ENCODE measurements at places on chromosomes 2 and 18.
A peak's percentile ranks its signal among the peaks of the same experiment; 100 is the strongest.

DNA sequence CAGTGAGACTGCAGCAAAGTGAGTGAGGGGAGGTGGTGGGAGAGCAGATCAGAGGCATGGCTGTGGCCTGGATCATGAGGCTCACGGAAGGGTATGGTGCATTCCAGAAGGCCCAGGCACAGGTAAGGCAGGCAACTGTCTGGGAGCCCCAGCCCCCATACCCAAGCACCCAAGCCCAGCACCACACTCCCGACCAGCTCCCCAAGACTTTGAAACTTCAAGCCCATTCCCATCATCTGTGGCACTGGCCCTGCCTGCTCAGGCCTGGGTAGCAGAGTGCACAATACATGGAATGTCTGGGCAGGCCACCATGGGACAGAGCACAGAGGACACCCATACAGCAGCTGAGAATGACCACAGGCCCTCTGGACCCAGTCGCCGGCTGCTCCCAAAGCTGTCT lies 202.6 kb upstream of the ARL4C start:
- no peak for DNase-seq

- DNase-seq: no peak
These were observed 283.1 kb downstream of the CELF4 start for GRCh38 chr18:37282386-37283037.

DNA sequence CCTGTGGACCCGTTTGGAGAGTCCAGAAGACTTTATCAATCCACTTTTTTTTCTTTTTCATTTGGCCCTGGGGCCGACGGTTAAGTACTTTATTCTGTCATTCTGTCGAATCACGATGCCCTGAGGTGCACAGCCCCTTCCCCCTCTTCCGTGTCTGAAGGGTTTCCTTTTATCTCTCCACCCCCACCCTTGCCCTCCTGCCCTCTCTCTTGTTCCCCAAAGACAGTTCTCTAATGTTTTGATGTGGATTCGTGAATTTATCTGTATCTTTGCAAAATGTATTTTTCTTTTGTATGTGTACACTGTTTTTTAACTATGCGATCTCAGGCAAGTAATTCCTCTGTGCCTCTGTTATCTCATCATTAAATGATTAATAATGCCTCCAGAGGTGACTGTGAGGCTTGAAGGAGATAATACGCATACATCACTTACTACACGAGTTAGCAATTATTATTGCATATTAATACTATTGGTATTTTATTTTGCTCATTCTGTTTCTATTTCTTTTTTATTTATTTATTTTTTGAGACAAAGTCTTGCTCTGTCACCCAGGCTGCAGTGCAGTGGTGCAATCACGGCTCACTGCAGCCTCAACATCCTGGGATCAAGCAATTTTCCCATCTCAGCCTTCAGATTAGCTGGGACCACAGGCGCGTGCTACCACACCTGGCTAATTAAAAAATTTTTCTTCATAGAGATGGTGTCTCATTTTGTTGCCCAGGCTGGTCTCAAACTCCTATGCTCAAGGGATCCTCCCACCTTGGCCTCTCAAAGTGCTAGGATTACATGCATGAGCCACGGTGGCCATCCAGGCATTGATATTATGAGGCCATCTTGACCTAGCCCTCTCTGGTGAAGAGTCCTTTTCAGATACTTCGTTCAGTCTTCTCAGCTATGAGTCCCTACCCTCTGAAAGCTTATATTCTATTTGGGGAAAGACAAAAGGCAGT lies 1.4 kb upstream of the CASP8 start:
- DNase-seq: no peak

DNA sequence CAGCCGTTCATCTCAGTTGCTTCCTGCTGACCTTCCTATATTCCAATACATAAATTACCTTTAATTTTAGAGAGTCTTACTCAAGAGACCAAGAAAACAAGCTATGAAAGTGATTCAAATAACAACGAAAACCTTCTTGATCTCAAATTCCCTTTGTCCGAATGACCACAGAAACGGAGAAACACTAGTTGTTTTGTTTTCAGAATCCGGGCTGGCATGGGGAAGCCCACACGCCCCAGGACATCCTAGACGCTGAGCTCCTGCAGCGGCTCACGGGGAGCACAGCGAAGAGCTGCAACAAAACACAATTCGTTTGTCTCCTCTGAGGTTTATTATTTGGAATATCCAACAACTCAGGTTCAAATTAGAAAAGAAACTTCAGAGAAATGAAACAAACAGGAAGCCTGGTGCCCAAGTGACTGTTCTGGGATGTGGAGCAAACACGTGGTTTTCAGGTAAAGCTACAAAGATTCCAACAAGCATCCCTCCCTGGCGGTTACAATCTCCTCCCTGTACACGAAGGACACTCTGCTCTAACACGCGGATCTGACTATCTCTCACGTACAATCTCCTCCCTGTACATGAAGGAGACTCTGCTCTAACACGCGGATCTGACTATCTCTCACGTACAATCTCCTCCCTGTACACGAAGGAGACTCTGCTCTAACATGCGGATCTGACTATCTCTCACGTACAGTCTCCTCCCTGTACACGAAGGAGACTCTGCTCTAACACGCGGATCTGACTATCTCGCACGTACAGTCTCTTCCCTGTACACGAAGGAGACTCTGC lies 237.5 kb downstream of the TWIST2 start:
- no peak for DNase-seq

GRCh38 chr2:231386446-231386845 lies 9.1 kb upstream of the B3GNT7 start:
- no peak for DNase-seq

- no peak for DNase-seq
These were observed 9.4 kb downstream of the CHST10 start for GRCh38 chr2:100408104-100408503.

GRCh38 chr2:126970583-126970982 lies 71.9 kb downstream of the TEX51 start:
- no peak for DNase-seq

DNA sequence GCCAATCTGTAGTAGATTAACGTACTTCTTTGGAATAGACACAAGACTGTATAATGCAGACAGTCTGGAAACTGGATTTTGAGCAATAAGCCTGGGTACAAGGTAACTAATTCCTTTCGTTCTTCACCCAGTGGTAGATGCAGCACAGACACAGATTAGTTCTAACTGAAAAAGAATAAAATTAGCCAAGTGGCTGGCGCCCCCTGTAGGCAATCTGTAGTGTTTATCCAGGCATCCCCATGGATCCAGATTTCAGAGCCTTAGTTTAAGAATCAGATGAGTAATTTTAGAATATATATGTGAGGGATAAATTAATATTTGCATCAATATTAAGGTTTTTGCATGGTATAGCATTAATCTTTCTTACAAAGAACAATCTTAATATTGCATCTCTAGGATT lies 563.9 kb downstream of the DCC start:
- peak; percentile 80 for DNase-seq

DNA sequence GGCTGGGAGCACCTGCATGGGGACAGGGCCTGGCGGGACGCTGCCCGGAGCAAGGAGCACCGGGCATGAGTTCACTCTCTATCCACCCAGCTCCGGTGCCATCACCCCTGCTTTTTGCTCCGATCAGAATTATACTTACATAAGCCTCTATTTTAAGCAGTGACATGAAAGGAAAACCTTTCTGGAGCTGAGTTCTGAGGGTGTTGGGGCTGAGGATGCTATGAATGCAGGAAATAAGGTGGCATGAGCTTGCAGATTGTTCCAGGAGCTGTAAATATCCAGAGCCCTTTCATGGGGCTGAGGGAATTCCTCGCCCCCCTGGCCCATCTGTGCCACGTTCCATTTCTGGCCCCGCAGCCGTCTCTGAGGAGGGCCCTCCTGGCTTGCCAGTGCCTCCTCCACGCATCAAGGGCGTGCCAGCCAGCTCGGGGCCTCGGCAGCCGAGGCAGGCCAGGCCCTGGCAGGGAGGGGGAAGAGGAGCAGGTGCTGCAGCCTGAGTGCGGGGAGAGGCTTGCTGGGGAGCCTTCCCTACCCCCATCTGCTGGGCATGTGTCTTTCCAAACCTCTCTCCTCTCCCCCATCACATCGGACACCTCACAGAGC lies 91.7 kb upstream of the MCFD2 start:
- peak; percentile 15 for DNase-seq

- DNase-seq: no peak
These were observed 2.7 kb downstream of the YPEL5 start for GRCh38 chr2:30149513-30149912.

DNA sequence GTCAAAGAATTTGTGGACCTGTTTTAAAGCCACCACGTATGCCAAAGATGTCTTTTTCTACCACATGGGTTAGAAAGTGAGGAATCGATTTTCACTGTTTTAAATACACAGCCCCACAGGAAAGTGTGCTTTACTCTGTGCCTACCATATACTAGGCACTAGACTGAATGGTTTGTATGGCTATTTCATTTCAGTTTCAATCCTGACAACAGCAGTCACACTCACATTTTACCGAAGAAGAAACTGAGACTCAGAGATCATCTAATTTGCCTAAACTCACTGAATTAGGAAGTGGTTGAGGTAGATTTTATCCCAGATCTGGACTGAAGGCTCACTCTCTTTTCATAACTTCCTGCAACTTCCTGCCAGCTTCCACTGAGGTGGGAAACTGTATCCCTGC lies 176.4 kb downstream of the ALK start:
- DNase-seq: no peak

DNA sequence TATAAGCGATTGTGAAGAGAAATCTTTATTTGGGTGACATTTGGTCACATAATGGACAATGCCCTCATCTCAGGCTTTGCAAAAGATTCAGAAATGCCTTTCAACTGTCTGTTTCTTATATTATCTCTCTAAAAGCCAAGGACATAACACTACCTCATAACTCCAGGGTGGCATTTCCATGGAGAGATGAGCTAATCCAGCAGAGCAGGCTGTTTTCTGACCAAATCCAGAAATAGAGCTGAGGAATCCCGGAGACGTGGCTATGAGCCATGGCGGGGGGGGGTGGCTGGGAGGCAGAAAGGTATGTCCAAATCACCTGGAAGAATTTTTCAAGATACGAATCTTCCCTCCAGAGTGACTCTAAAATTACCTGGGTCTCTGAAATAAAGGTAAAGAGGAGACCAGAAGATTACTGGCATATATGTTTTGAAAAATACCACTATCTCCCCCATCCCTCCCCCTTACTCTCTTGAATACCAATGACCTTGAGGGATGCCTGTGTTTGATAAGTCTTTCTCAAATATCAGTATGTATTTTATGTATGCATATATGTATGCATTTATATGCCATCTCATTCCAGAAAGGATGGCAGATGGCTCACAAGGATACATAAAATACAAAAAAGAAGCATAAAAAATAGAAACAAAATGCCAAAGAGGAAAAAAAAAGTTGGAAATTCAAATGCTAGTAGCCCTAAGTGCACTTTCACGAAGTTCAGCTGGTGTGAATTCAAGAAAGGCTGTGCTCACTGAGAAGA lies 296.0 kb upstream of the MGAT5 start:
- no peak for DNase-seq

DNA sequence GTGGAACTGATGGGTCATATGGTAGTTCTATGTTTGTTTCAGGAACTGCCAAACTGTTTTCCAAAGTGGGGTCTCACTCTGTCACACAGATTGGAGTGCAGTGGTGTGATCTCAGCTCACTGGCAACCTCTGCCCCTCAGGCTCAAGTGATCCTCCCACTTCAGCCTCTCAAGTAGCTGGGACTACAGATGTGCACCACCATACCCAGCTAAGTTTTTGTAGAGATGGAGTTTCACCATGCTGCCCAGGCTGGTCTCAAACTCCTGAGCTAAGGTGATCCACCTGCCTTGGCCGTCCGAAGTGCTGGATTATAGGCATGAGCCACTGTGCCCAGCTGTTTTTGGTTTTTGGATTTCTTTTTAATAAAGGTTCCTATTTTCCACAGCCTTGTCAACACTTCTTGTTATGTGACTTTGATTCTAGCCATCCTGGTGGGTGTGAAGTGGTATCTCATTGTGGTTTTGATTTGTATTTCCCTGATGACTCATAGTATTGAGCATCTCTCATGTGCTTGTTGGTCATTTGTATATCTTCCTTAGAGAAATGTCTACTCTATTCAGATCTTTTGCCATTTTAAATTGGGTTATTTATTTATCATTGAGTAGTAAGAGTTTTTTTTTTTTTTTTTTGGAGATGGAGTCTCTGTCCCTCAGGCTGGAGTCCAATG lies 22.8 kb downstream of the NPC1 start:
- DNase-seq: no peak

GRCh38 chr18:65827444-65827843 lies 76.6 kb downstream of the CDH7 start:
- no peak for DNase-seq

DNA sequence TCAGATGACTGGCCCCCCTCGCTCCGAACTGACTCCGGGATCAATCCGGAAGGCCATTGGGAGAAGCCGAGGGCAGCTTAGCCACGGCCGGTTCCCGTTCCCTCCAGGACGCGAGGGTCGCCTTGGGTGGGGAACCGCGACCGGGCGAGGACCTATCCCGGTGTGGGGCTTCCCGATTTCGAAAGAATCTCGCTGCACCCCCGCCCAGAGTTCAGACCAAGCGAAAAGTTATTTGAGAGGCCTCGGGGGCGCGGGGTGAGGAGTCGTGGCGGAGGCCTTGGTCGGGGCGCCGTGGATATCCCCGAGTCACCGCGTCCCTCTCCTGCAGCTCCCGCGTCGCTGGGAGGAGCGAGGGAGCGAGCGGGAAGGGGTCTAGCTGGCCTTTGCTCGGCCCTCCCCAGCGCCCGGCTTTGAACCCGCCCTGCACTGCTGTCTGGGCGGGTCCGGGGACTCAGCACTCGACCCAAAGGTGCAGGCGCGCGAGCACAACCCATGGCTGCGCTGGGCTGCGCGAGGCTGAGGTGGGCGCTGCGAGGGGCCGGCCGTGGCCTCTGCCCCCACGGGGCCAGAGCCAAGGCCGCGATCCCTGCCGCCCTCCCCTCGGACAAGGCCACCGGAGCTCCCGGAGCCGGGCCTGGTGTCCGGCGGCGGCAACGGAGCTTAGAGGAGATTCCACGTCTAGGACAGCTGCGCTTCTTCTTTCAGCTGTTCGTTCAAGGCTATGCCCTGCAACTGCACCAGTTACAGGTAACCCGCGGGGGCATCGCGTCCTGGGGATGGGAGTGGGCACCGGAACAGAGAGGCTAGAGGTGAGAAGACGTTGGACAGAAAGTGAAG lies at the start of gene CYP27A1:
CYP27A1 (plus strand) TSS at position 457 of the 837 bp plus-strand sequence; CDS start at position 493, 36 bp downstream.
- peak; percentile 8 for DNase-seq

GRCh38 chr2:19651466-19651865 lies 250.3 kb downstream of the TTC32 start:
- DNase-seq: no peak

DNA sequence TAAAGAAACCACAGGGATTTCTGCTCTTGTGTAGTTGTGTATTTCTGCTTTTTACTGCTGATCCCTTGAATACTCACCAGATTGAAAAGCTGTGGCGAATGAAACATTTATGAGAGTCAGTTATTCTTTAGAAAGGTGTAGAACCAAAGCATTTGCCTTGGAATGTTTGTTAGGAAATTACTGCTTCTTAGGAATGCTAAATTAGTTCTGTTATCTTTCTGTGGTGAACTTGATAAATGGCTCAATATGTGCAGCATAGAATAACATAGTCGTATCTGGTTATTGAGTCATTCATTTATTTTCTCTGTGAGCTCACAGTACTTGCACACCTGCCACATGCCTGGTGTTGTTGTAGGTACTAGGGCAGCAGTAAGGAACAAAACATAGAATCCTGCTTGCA lies 57.0 kb upstream of the FAM237A start:
- no peak for DNase-seq

GRCh38 chr2:189204322-189204941 lies 24.9 kb upstream of the COL5A2 start:
- no peak for DNase-seq
